ENCODE measurements at places on chromosomes 11 and 22.

- H3K27ac ChIP-seq = no peak overlapping the region
- H3K4me3 ChIP-seq = no peak overlapping the region
- no peaks in the 10 kb centered on the region for H3K36me3 ChIP-seq
- no peaks in the 10 kb centered on the region for H3K4me1 ChIP-seq
- H3K27me3 ChIP-seq = no peaks in the 10 kb centered on the region
These were observed 8.6 kb downstream of the TTLL1 start for GRCh38 chr22:43080616-43081015.

DNA sequence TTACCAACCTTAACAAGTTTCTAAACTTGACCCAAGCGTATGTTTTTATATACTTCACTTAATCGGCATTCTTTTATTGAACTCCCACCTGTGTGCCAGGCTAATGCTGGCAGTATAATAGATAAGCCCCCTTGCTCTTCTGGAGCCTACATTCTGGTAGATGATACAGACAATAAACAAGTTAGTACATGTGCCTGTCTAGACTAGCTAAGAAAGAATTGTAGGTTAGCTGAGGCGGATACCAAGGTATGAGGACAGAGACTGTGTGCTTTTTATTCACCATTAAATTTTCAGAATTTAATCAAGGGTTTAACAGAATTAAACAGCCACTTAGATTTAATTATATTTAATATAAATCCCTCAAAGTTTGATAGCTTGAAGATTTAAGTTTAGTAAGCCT, 45.7 kb downstream of the TTC17 start:
- DNase-seq = no peak
- H3K36me3 ChIP-seq = peaks cover 65% of the 10 kb centered on the region
- no peak overlapping the region for H3K4me3 ChIP-seq
- H3K4me1 ChIP-seq = no peaks in the 10 kb centered on the region
- H3K27me3 ChIP-seq = no peaks in the 10 kb centered on the region

- no peak for DNase-seq
- H3K4me1 ChIP-seq = no peaks in the 10 kb centered on the region
- H3K27ac ChIP-seq = no peak overlapping the region
These were observed 16.2 kb downstream of the TESMIN start for GRCh38 chr11:68735125-68735524.

DNA sequence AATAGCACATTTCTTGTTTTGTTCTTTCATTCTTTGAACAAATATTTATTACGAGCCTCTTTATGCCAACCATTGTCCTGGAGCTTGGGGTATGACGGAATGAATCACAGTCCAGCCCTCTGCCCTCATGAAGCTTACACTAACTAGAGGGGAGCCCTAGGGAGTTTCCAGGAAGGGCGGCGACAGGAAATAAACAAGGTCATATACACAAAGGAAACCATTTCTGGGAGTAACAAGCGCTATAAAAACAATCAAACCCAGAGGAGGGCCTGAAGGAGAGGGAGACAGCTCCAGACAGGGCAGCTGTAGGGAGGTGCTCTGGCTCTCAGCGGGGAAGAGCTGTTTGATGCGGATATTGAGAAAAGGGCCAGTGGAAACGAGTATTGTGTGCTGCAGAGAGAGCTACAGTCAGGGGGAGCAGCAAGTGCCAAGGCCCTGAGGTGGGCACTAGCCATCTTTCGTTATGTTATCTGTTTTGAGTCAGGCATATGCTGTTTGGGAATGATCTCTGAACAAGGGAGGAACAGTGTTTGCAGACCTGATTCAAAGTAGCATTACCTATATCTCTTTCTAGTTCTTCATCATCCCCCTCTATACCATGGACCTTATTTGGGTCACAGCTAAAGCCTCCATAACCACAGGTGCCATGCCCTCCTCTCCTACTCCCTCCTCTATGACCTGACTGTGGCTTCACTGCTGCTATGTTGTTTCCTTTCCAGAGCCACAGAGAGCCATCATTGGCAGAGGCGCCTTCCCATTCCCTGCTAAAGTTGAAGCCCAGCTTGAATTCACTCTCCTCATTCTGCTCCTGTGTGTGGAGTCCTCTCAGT, 15.3 kb upstream of the ZBTB16 start:
- DNase-seq = no peak
- H3K36me3 ChIP-seq = no peaks in the 10 kb centered on the region
- no peaks in the 10 kb centered on the region for H3K27me3 ChIP-seq
- H3K4me3 ChIP-seq = no peak overlapping the region
- H3K4me1 ChIP-seq = peaks cover 5% of the 10 kb centered on the region

DNA sequence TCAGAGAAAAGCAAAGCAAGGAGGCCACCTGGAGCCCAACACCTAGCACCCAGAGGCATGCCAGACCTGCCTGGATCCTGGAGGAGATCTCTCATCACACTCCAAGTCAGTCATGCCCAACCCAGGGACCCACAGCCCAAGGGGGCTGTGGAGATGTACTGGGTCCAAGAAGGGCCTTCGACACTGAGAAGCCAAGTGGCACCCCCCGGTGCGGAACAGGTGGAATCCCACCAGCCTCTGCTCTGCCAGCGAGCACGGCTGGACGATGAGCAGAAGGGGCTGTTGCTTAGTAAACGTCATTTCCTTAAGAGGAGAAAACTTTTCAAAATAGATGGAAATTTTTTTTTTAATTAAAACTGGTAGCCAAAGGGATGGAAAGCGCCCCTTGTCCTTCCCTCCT, 171.9 kb upstream of the GRK3 start:
- H3K36me3 ChIP-seq = no peaks in the 10 kb centered on the region
- H3K4me1 ChIP-seq = peaks cover 18% of the 10 kb centered on the region
- no peak for DNase-seq
- no peak overlapping the region for H3K4me3 ChIP-seq
- H3K27me3 ChIP-seq = no peaks in the 10 kb centered on the region

DNA sequence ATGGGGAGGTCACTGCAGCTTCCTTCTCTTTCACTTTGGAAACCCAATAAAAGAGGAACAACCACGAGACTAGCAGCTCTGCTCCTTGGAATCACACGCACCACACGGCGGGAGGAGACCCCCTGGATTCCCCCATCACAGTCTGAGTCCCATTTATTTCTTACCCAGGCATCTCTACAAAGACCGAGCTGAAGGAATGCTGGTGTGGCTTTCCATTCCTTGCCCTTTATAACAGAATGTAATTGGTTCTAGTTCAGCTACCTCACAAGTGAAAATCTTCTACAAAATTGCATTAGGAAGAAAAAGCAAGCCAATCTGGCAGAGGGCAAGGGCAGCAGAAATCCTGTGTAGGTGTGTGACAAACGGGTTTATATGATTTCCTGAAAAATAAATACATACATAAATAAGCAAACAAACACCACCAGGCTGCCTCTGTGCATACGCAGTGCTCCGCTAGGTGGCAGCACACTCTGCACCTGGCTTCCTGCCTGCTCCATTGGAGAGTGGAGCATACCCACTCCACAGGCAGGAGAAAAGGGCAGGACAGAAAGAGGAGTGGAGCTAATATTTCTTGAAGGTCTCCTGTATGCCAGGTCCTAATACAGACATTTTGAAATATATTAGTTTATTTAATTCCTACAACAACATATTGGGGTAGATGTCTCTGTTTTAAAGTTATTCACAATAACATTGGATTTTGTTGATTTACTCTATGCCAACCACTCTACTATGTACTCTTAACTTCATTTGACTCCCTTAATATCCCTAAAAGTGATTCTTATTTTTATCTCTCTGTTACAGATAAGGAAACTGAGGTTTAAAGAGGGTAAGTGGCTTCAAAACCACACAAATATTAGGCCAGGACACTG, 673.1 kb downstream of the KCNA4 start:
- H3K27ac ChIP-seq = no peak overlapping the region
- H3K36me3 ChIP-seq = no peaks in the 10 kb centered on the region
- no peak overlapping the region for H3K4me3 ChIP-seq

DNA sequence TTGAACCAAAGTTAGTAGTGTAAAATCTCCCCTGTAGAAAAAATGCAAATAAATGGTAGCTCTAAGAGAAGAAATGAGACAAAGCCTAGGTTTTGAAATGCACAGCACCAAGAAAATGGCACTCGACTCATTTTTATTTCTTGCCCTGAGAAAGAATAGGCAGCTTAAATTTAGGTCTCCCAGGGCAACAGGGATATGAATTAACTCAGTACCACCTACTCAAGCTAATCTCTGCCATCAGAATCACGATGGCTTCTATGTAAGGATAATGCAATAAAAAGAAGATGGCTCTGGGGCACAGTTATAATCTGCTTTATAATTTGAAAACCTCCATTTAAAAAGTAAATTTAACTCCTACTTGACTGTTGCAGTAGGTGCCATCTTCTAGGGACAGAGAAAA, 1784.3 kb downstream of the LRRC4C start:
- no peaks in the 10 kb centered on the region for H3K36me3 ChIP-seq
- no peaks in the 10 kb centered on the region for H3K27me3 ChIP-seq
- H3K4me1 ChIP-seq = no peaks in the 10 kb centered on the region
- no peak for DNase-seq

DNA sequence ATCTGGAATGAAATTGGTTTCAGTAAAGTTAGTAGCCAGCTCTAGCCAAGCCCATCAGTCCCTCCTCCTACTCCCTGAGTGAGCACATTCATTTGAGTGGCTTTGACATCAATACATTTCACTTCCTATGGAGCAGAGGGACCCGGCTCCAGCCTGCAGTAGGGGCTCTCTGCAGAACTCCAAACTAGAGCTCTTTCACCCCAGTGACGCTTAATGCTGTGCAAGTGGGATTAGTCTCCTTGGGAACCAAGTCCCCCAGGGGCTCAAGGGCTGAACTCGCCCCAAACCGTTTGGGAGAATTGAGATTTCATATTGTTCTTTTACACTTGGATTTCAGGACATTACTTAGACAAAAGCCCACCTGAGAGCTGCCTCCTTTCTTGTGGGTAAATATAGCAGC, 4.4 kb upstream of the FAM181B start:
- H3K4me1 ChIP-seq = no peaks in the 10 kb centered on the region
- no peak for DNase-seq
- no peaks in the 10 kb centered on the region for H3K36me3 ChIP-seq
- H3K27me3 ChIP-seq = peaks cover 5% of the 10 kb centered on the region

DNA sequence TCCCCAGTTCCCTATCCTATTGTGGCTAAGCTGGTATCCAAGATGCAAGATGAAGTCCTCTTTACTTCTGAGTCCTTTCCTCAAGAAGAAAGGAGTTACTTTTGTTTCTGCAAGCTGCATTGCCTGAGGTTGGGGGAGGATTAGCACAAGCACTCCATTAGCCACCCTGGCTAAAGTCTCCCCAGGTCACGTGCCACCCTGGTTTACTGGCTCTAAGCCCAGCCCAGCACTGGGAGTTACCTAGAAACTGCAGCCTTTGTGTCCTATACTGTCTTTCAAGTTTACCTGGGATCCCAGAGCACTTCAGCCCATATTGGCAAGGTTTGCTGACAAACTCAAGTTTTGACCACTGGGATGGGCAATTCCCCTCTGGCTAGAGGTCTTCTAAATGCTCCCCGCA, 78.4 kb upstream of the DBX1 start:
- DNase-seq = no peak
- no peaks in the 10 kb centered on the region for H3K27me3 ChIP-seq
- no peak overlapping the region for H3K27ac ChIP-seq
- H3K4me1 ChIP-seq = no peaks in the 10 kb centered on the region
